ENCODE measurements at places on chromosomes 11 and 22. TPM values are rescaled to one million over a fixed set of nuclear protein-coding genes. Genes with fewer than 3 reads are reported as not detected.

- H3K4me3 ChIP-seq, result peak overlapping the region; percentile 74
- H3K36me3 ChIP-seq, result peaks cover 7% of the 10 kb centered on the region
- no peak for DNase-seq
- peaks cover 5% of the 10 kb centered on the region for H3K4me1 ChIP-seq
Measured at GRCh38 chr11:103110391-103110790, 1.2 kb downstream of the DYNC2H1 start.

GRCh38 chr11:74647831-74648230 is 55.4 kb downstream of the POLD3 start:
- no peaks in the 10 kb centered on the region for H3K27me3 ChIP-seq
- peaks cover 55% of the 10 kb centered on the region for H3K36me3 ChIP-seq
- H3K4me3 ChIP-seq, result no peak overlapping the region

- no peaks in the 10 kb centered on the region for H3K4me1 ChIP-seq
- DNase-seq, result no peak
- H3K4me3 ChIP-seq, result no peak overlapping the region
- H3K27me3 ChIP-seq, result no peaks in the 10 kb centered on the region
Measured at GRCh38 chr11:43116071-43116470, 195.7 kb upstream of the API5 start.

DNA sequence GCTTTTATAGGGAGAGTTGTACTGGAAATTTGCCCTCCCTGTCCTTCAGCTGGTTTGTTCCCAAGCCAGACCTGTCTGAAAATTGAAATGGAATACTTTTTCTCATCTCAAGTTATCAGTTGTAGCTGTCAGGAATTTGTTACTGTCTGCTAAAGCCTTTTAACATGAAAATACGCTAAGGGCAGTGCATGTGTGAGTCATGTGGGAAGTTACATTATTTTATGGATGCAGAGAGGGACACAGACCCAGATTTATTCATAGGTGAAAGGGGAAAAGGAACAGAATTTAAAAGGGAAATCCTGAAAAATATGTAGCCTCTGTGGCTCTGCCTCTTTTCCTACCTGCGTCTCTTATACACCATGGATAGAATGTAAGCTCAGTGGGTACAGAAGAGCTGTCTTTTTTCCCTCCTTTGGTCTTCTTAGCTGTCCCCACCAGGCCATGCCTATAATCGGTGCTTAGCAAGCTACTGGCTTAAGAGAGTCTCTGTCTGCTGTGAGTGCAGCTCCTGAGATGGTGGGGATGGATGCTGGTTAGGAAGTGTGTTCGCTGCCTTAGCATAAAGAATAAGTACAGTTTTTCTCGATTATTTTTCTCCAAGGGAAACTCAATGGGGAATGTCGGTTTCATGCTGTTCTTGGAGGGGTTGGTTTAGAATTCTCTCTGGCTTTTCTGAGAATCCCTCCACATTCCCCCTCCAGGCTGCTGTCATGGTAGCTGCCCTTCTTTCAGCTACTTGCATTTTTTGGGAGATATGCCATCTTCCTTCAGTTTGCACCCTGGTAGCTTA is 166.8 kb downstream of the TEAD1 start:
- peak overlapping the region; percentile 34 for H3K27ac ChIP-seq
- H3K27me3 ChIP-seq, result no peaks in the 10 kb centered on the region
- peaks cover 40% of the 10 kb centered on the region for H3K4me1 ChIP-seq
- H3K36me3 ChIP-seq, result no peaks in the 10 kb centered on the region
- H3K4me3 ChIP-seq, result no peak overlapping the region
- no peak for DNase-seq

GRCh38 chr22:31637447-31637890 is 24.5 kb downstream of the PISD start:
- no peak overlapping the region for H3K27ac ChIP-seq

DNA sequence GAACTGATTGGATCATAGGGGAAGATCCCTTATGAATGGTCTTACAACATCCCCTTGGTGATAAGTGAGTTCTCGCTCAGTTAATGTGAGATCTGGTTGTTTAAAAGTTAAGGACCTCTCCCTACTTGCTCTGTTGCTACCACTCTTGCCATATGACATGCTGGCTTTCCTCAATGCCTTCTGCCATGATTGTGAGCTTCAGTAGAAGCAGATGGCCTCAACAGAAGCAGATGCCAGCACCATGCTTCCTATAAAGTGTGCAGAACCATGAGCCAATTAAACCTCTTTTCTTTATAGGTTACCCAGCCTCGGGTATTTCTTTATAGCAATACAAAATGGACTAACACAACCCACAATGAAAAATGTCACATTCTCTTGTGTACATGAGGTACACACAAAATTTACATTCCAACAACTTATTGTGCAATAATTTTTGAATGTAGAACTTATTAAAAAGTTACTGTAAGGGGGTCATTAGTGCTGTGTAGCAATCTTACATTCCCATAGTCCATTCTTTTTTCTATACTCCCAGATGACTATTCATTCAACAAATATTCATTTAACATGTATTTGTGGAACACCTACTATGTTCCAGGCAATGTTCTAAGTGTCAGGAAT is 10.3 kb downstream of the CYP2R1 start:
- DNase-seq, result no peak
- no peak overlapping the region for H3K4me3 ChIP-seq
- no peaks in the 10 kb centered on the region for H3K36me3 ChIP-seq
- no peak overlapping the region for H3K27ac ChIP-seq

DNA sequence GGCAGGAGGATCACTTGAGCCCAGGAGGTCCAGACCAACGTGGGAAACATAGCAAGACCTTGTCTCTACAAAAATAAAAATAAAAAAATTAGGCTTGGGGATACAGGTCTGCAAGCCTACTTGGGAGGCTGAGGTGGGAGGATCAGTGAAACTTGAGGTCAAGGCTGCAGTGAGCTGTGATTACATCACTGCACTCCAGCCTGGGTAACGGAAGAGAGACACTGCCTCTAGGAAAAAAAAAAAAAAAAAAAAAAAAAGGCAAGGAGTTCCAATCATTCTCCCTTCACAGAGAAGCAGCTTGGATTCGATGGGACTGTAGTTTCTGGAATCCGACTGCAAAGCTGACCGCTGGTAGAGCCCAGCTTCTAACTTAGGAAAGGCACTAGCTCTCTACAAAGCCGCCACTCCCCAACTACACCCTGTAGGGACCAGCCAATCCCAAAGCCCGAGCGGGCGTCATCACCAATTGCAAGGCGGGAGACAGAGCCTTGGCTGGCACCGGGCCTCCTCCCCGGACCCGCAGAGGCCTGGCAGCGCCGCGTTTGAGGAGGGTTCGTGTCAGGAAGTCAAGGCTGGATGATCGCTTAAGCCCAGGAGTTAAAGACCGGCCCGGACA is 716 bp upstream of the DDB2 start:
- DNase-seq, result peak; percentile 94
- H3K4me3 ChIP-seq, result peak overlapping the region; percentile 71
- peak overlapping the region; percentile 95 for H3K27ac ChIP-seq
- peaks cover 13% of the 10 kb centered on the region for H3K36me3 ChIP-seq

GRCh38 chr11:64007160-64007628 is 21.0 kb downstream of the OTUB1 start:
- DNase-seq, result peak; percentile 63
- H3K4me1 ChIP-seq, result peaks cover 23% of the 10 kb centered on the region
- peak overlapping the region; percentile 51 for H3K4me3 ChIP-seq
- no peak overlapping the region for H3K27ac ChIP-seq
- no peaks in the 10 kb centered on the region for H3K36me3 ChIP-seq

DNA sequence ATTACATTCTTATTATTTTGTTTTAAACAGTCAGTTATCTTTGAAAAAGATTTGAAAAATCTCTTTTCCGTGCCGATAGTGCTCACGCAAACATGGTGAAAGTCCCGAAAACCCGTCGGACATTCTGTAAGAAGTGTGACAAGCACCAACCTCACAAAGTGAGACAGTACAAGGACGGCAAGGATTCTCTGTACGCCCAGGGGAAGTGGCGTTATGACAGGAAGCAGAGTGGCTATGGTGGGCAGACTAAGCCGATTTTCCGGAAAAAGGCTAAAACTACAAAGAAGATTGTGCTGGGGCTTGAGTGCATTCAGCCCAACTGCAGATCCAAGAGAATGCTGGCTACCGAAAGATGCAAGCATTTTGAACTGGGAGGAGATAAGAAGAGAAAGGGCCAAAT is 28.7 kb upstream of the CTSD start:
- H3K36me3 ChIP-seq, result no peaks in the 10 kb centered on the region
- no peaks in the 10 kb centered on the region for H3K27me3 ChIP-seq
- no peak overlapping the region for H3K4me3 ChIP-seq
- H3K27ac ChIP-seq, result no peak overlapping the region
- no peaks in the 10 kb centered on the region for H3K4me1 ChIP-seq

DNA sequence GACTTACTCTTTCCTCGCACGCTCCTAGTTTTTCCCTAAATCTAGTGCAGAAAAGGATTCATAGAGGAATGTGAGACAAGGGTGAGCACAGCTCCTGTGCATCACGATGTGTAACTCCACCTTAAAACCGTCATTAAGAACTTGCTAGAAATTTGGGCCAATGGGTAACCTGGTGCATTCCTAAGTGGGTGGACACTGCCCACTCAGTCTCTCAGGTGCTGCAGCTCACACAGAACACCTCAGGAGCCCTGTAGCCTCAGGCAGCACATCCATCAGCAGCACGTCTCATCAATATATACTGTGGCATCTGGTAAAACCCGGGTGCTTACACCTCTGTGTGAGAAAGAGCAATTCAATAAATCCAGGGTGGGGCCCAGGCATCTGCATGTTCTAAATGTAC is 12.4 kb downstream of the POU2AF3 start:
- H3K36me3 ChIP-seq, result no peaks in the 10 kb centered on the region
- no peaks in the 10 kb centered on the region for H3K27me3 ChIP-seq
- peaks cover 6% of the 10 kb centered on the region for H3K4me1 ChIP-seq
- peak overlapping the region; percentile 99 for H3K27ac ChIP-seq
- no peak for DNase-seq

DNA sequence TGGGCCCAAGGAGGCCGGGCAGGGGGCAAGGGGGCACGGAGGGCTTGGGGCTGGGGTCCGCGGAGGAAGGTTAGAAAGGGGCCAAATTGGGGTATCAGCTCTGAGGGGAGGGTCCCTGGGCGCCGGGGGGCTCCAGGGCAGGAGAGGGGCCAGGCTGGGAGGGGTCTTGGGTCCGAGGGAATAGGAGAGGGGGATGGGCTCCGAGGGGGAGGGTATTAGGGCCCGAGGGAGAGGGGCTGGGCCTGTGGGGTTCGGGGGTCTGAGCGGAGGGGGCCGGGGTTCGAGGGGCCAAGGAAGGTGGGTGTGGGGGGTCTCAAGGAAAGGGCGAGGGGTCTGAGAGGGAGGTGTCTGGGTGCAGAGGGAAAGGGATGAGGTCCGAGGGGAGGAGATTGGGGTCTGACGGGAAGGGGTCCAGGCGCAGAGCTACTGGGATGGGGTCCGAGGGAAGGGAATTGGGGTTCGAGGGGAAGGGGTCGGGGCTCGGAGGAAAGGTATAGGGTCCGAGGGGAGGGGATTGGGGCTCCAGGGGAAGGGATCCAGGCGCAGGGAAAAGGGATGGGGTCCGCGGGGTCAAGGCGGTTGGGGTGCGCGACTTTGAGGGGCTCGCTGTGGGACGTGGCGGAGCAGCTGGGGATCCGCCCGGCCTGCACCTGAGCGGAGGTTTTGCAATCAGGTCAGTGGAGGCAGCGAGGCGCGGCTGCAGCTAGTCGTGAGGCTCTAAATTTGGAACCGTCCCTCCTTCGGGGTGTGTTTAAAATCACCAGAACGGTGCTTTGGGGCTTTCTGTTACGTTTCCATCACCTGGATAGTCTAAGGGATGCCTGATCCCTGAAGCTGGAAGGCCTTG is 728 bp downstream of the CTTN start:
- H3K36me3 ChIP-seq, result no peaks in the 10 kb centered on the region
- peaks cover 17% of the 10 kb centered on the region for H3K27me3 ChIP-seq
- peak overlapping the region; percentile 90 for H3K4me3 ChIP-seq
- DNase-seq, result peak; percentile 55
- peaks cover 62% of the 10 kb centered on the region for H3K4me1 ChIP-seq
- H3K27ac ChIP-seq, result peak overlapping the region; percentile 92

DNA sequence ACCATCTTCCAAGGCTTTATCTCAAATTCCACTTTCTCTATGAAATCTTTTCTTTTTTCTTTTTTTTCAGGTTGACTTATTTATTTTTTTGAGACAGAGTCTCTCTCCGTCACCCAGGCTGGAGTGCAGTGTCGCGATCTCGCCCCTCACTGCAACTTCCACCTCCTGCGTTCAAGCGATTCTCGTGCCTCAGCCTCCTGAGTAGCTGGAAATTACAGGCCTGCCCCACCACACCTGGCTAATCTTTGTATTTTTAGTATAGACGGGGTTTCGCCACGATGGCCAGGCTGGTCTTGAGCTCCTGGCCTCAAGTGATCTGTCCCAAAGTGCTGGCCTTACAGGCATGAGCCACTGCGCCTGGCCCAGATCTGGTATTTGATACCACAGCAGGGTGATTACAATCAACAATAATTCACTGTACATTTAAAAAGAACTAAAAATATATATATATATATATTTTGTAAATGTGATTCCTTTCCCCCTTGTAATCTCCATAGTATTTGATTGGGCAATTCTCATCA is 121.5 kb downstream of the MSANTD4 start:
- no peaks in the 10 kb centered on the region for H3K27me3 ChIP-seq
- H3K36me3 ChIP-seq, result no peaks in the 10 kb centered on the region
- H3K4me3 ChIP-seq, result no peak overlapping the region
- no peak overlapping the region for H3K27ac ChIP-seq

GRCh38 chr11:2524446-2525165 is 79.8 kb downstream of the KCNQ1 start:
- H3K36me3 ChIP-seq, result no peaks in the 10 kb centered on the region
- no peak for DNase-seq
- H3K4me1 ChIP-seq, result peaks cover 37% of the 10 kb centered on the region
- H3K4me3 ChIP-seq, result no peak overlapping the region

- no peak overlapping the region for H3K4me3 ChIP-seq
- no peak overlapping the region for H3K27ac ChIP-seq
- no peaks in the 10 kb centered on the region for H3K4me1 ChIP-seq
- H3K27me3 ChIP-seq, result no peaks in the 10 kb centered on the region
Measured at GRCh38 chr22:25849522-25849921, 107.5 kb downstream of the MYO18B start.

DNA sequence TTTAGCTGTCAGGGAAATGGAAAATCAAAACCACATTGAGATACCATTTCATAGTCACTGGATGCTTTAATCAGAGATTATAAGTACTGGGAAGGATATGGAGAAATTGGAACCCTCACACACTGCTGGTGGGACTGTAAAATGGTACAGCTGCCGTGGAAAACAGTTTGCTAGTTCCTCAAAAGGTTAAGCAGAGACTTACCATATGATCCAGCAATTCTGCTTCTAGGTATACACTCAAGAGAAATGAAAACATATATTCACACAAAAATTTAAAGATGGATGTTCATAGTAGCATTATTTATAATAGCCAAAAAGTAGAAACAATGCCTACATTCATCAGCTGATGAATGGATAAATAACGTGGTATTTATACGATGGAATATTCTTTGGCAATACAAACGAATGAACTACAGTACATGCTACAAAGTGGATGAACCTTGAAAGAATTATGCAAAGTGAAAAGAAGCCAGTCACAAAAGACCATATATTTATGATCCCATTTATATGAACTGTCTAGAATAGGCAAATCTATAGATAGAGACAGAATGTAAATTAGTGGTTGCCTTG is 23.0 kb downstream of the RNF121 start:
- peaks cover 30% of the 10 kb centered on the region for H3K4me1 ChIP-seq
- no peak overlapping the region for H3K27ac ChIP-seq
- DNase-seq, result no peak

Gene GGTLC2
- total RNA-seq, result not detected

Gene EXPH5
- 14.0 TPM for total RNA-seq

Gene NPAS4
- total RNA-seq, result 0.89 TPM

Gene CTNND1
- 143 TPM for total RNA-seq

Gene IL18
- total RNA-seq, result 7.7 TPM

Gene APOL1
- total RNA-seq, result 87.5 TPM

Gene OR4D5
- not detected for total RNA-seq

Gene LRRN4CL
- 7.0 TPM for total RNA-seq

Gene SPI1
- 6.2 TPM for total RNA-seq

Data from stomach (tissue), 19 donors.